ENCODE measurements at places on chromosomes 3 and 15.

DNA sequence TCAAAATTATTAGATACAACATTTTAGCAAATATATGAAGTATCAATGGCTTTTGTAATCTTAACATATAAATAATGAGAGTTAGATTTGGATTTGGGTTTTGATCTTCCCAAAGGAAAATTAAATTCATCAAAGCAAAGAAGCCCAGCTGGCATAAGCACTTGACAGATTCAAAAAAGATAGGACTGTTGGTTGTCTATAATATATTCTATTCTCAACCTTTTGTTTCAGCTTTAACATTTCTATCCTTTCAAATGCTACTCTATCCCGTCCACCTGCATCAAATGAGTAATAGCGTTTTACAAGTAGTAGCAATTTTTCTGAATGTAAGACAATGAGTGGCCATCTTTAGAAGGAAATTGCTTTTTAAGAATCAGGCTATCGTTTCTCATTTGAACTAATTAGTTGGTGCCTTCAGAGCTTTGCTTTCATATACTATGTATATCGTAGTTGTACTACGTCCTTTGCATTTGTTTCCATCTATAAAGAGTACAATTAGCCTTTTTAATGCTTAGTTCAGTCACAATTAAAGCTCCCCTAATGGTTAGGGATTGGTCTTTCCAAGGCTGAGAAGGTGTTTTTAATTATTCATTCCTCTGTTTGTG lies 278.0 kb downstream of the UBE2E2 start:
- DNase-seq: no peak

GRCh38 chr3:52433328-52433995 lies 11.4 kb downstream of the SEMA3G start:
- DNase-seq: no peak

GRCh38 chr3:3110299-3110630 lies at the start of gene IL5RA:
Gene IL5RA, minus strand, starts transcription at chr3:3110374. Its CDS starts 5,390 bp downstream, at chr3:3104984.
- DNase-seq: no peak

GRCh38 chr15:89409184-89410038 lies 74.8 kb upstream of the POLG start:
- DNase-seq: no peak

DNA sequence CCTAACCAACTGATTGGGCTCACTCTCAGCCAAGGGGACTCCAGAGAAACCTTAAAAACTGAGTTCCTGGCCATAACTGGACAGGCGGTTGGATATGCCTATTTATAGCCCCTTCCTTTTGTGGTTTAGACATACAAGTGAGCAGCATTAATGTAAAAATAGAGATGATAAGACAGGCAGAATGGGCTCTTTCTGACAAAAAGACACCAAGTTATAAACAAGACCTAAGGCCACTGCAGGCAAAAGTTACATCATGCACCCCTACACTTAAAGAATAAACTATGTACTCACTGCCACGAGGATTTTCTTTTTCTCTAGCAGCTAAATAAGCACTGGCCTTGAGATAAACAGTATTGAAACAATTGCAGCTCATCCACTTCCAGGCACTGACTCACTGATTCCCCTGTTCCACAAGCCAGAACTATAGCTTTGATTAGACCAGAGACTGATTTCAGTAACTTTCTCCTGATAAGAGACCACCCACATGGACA lies 30.1 kb downstream of the SUCNR1 start:
- no peak for DNase-seq

- DNase-seq: peak; percentile 19
Observed at GRCh38 chr3:50405249-50405648, 45.9 kb upstream of the TMEM115 start.

DNA sequence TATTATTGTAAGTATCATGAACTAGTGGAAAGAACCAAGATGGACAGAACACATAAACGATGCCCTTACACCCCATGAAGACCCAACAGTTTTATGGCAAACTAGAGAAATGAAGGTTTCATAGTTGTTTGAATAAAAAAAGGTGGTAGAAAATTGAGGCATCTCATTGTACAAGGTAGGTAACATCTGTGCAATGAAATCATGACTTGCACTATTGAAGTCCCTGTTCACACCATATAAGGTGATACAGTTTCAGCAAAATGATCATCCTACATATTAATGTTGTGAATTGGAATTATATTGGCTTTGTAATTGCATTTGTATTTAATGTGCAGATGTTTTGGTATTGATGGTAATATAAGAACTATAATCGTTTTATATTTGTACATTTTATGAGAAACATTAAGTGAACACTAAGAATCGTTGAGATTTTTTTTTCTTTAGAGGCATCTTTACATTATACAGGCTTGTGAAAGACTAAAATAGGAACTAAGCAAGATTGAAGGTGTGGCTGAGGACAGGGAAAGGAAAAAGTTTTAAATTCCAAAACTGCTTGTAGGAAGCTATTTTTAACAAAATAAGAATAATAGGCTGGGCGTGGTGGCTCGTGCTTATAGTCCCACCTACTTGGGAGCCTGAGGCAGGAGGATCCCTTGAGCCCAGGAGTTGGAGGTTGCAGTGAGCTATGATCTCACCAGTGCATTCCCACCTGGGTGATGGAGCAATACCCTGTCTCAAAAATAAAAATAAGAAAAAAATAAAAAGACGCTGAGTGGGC lies 48.5 kb downstream of the CGNL1 start:
- DNase-seq: no peak

GRCh38 chr15:65904301-65904700 lies 35.0 kb downstream of the RAB11A start:
- DNase-seq: no peak

GRCh38 chr15:50235794-50236193 lies 29.7 kb downstream of the HDC start:
- DNase-seq: no peak

DNA sequence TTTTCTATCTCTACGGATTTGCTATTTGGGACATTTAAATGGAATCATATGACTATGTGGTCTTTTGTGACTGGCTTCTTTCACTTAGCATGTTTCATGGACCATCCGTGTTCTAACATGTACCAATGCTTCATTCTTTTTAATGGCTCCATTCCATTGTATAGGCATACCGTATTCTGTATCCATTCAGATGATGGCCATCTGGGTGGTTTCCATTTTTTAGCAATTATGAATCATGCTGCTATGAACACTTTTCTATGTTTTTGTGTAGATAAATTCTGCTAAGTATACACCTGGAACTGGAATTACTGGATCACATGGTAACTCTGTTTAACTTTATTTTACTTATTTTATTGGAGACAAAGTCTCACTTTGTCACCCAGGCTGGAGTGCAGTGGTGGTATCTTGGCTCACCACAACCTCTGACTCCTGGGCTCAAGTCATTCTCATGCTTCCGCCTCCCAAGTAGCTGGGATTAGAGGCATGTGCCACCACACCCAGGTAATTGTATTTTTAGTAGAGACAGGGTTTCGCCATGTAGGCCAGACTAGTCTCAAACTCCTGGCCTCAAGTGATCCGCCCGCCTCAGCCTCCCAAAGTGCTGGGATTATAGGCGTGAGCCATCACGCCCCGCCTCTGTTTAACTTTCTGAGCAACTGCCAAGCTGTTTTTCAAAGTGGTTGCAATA lies 13.4 kb downstream of the UBP1 start:
- DNase-seq: peak; percentile 58

DNA sequence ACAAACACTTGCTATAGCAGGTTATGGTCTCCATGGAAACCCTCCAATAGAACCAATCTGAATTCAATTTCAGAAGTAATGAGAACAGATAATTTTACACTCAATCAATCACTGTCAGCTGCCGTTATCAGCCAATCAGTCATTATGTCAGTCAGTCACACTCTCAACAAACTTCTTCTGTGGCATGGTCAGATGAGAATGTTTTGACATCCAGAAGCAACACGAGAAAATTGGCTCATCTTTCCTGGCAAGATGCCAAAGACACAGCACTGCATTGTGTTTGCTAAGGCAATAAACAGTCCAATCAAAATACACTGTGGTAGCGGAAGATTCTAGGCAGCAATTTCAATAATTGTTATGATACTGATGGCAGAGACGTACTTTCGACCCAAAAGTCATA lies 190.7 kb downstream of the RORA start:
- DNase-seq: no peak

DNA sequence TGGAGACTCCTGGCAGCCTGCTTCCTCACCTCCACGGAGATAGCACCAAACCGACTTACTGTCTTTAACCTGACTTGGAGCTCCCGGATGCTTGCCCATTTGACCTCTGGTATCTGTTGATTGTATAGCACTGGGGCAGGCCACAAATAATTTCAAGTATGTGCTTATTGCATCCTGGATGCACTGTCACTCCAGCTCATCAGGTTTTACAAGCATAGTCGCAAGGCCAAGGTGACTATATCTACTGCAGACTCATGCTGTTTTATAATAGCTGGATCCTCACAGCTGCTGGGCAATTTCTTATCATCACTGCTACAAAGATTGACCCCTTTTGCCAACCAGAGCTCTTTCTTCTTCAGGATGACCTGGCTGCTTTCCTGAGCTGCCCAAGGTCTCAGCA lies 45.6 kb downstream of the PEX5L start:
- no peak for DNase-seq

- no peak for DNase-seq
Observed at GRCh38 chr15:70569714-70570231, 193.6 kb downstream of the UACA start.

- peak; percentile 5 for DNase-seq
Observed at GRCh38 chr3:64291345-64291744, 66.1 kb upstream of the PRICKLE2 start.

GRCh38 chr3:146625186-146625775 lies 20.1 kb upstream of the PLSCR5 start:
- no peak for DNase-seq

- DNase-seq: no peak
Observed at GRCh38 chr3:183378008-183378407, 50.4 kb downstream of the MCF2L2 start.

DNA sequence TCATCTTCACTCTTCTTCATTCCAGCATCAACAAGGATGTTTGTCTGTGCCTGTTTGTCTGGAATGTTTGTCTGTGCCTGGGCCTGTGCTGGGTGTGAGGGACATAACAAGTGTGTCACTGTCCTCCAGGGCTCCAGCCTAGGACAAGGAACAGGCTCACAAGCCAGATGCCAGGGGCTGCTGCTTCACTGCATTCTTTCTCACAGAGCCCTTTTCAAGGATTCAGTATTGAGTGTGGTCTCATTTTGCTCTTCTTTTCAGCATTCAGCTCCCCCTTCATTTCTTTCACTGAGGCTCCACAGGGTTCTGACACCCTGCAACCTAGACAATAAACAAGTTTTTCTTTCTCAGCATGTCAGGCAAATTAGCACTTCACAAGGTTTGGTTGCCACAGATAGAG lies 43.6 kb upstream of the KY start:
- no peak for DNase-seq

DNA sequence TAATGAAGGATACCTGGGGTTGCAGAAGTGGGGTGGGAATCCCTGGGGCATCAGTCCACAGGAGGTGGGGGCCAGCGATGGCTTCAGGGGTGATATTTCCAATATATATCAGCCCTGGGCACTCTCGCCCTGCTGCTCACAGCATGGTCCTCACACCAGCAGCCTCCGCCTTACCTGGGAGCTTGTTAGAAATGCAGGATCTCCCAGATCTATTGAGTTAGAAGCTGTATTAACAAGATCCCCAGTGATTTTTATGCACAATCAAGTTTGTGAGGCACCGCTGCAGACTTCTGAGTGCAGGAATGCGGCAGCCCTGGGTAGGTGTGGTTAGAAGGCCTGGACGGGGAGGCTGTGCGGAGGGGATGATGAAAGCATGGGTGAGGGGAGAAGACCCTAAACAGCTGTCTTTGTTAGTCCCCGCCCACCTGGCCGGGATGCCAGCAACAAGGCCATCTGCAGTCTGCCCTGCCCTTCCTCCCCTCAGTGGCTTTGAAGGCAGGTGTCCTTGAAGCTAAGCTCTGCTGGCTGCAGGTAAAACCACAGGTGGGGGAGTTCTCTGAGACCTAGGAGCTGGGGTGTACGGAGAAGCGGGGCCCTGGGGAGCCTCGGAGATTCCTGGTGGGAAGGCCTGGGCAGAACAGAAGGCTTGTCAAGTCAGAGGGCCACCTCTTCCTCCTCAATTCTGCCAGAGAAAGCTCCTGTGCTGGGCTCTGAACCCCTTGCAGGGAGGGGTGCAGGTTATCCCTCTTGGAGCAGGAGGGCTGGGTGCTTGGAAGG lies 11.4 kb downstream of the FAM107A start:
- DNase-seq: no peak

DNA sequence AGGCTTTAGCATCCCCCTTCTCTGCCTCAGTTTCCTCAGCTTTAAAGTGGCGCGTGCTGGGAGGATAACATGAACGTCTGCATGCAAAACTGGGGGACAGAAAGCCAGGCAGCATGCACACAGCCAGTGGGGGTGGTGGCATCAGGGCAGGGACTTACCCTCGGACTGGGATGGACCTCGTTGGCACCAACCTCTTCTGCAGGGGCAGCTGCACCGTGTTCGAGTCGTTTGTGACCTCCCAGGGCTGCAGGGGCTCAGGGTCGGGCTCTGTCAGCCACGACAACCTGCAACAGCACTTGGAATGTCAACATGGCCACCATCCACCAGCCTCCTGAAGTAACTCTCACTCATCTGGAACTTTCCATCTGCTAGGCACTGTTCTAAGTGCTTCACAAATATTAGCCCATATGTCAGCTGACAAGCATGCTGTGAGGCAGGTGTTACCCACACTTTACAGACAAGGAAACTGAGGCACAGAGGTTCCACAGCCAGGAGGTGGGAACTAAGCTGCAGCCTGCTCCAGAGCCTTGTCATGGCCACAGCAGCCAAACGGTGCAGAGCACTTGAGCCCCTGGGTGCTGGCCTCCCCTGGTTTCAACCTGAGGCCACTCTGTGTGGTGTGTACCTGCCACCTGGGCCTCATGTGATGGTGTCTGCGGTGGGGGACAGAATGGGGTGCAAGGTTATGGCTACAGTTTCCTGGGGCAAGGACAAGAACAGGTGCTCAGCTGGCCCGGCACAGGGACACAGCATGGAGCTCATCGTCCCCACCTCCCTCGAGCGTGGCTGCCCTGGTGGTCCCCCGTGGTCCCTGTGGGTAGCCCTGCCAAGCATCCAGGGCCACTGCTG lies 6.7 kb downstream of the C3orf22 start:
- no peak for DNase-seq

GRCh38 chr3:131803113-131803512 lies 231.7 kb downstream of the CPNE4 start:
- no peak for DNase-seq

GRCh38 chr3:193833592-193833991 lies 240.6 kb downstream of the OPA1 start:
- no peak for DNase-seq

- no peak for DNase-seq
Observed at GRCh38 chr3:181497358-181497757, 214.4 kb upstream of the SOX2 start.

- DNase-seq: no peak
Observed at GRCh38 chr3:62940771-62941563, 65.8 kb upstream of the CADPS start.

- DNase-seq: no peak
Observed at GRCh38 chr3:142896996-142897395, 8.1 kb upstream of the PCOLCE2 start.

- DNase-seq: no peak
Observed at GRCh38 chr3:32977861-32978260, 26.4 kb downstream of the CCR4 start.

GRCh38 chr15:96889734-96890480 lies 559.4 kb downstream of the NR2F2 start:
- DNase-seq: no peak

- DNase-seq: no peak
Observed at GRCh38 chr3:189954733-189955665, 165.7 kb downstream of the P3H2 start.
